ENCODE measurements at places on chromosomes 1 and 21.

GRCh38 chr21:26842300-26842699, 2.9 kb downstream of the ADAMTS1 start:
- DNase-seq: no peak

GRCh38 chr1:199096591-199096990, 457.8 kb downstream of the PTPRC start:
- DNase-seq: no peak

DNA sequence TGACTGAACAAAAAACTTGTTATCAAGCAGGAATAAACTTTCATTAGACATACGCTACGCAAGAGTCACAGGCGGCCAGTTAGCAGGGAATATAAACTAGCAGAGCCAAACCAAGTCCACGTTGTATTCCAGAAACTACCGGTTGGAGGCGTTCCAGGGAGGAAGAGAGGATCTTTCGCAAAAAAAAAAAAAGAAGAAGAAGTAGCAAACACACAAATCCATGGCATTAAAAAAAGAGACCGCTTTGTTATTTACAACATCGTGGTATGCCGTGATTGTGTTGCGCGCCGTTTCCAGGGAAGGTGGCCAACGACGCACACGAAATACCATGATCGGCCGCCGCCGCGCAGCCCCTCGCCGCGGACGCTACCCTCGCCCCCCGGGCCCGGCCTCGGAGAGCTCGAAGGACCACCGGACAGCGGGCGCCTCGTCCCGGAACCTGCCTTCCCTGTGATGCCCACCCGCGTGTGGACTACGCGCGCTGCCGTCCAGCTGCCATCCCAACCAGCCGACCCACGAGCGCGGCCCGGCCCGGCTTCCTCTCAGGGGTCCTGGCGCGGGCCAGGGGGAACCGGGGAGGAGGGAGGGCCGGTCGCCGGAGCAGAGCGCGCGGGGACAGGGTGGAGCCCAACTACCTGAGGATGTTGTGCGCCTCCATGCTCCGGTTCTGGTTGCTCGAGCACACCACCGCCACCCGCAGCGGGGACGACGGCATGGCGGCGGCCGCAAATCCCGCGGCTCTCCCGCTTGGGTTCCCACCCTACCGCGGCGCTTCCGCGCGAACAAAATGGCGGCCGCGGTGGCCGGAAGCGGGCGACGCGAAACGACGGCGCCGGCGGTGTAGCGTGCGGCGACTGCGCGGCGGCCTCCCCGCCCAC, 581 bp downstream of the SSU72 start:
- peak; percentile 20 for DNase-seq

DNA sequence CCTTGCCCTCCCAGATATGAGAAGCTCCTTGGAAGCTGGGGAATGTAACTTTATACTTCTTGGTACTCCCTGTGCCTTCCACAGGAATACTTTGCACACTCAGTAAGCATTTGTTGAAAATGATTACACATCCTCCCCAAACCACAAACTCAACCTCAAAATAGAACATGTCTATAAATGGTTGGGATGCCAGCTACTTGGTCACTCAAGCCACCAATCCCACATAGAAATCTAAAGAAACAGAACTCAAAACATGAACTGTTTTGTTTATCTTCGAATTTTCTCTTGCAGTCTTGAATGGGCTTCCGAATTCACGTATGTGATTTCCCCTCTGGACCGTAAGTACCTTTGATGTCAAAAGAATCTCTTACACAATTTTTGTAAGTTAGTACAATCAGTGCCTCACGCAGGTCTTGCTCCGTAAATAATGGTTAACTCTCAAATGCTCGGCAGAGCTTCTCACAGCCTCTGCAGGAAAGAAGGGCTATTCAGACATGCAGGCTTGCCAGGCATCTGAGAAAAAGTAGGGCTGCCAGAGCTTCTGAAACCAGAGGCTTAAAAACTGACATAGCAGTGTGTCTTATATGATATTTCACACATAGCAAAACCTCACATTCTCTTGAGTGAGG, 26.9 kb downstream of the SORT1 start:
- no peak for DNase-seq

- DNase-seq: no peak
Measured at GRCh38 chr1:232890340-232890943, 60.0 kb upstream of the NTPCR start.

- DNase-seq: no peak
Measured at GRCh38 chr1:207362962-207363860, 41.7 kb downstream of the CD55 start.

- DNase-seq: no peak
Measured at GRCh38 chr1:150410582-150411101, 46.7 kb downstream of the RPRD2 start.

- DNase-seq: no peak
Measured at GRCh38 chr1:55418208-55419000, 203.2 kb upstream of the USP24 start.

DNA sequence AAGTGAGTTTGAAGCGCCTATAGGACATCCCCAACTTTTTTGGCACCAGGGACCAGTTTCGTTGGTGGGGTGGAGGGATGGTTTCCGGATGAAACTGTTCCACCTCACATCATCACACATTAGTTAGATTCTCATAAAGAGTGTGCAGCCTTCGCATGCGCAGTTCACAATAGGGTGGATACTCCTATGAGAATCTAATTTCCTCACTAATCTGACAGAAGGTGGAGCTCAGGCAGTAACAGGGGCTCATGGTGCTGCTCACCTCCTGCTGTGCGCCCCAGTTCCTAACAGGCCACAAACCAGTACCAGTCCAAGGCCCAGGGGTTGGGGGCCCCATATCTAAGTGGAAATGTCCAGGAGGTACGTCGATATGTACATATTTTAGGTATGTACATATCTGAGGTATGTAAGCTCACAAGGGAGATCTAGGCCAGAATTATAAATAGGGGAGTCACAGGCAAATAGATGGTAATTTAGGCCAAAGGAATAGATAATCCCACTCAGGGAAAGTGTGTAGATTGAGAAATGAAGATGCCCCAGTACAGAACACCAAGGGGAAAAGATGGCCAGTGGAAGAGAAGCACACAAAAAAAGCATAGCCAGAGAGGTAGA, 27.5 kb upstream of the RASAL2 start:
- DNase-seq: no peak

DNA sequence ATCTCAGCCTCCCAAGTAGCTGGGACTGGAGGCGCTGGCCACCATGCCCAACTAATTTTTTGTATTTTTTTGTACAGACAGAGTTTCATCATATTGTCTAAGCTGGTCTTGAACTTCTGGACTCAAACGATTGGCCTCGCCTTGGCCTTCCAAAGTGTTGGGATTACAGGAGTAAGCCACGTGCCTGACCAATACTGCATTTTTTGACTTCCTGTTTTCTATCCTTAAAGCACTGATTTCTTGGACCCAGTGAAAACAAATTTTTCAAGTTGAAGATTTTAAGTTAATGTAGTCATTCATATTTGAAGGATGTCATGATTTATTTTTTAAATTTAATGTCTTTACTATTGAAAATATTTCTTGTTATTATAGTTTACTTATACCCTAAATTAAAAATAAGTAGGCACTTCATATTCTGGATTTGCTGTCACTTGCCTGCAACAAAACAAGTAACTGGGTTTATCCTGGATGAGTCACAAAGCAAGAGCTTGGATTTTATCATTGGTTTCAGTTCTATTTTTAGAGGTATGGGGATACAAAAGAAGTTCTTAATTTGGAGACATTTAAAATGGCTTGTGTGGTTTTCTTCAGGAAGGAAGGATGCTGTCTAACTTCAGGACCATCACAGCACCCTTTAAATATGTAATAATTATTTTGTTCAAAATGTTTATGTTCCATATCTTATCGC, 2.2 kb upstream of the VPS45 start:
- DNase-seq: no peak
